ENCODE measurements at places on chromosomes 11 and 22.
A peak's percentile ranks its signal among the peaks of the same experiment; 100 is the strongest.

DNA sequence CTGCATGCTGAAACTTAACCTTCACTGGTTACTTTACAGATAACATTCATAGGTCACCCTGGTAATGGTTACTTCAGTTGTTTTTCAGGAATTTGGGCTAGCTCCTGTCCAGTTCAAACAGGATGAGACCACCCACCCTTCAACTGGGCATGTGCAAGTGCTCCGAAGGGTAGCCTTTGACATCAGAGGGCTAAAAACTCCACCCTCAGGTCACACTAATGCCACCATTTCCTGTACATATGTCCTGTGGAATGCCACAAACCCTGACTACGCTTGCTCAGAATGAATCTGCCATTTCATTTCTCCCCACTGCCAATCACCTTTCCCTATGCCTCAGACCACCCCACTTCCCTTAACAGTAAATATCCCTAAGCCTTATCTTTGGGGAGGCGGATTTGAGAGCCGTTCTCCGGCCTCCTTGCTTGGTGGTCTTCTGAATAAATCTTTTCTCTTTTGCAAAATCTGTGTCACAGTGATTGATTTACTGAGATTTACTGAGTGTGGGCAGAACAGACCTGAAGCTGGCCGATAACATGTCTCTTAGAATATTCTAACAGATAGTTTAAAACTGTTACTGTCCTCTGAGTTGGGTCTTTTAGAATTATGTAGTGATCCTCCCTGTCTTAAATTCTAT, 25.4 kb upstream of the FXYD2 start:
- DNase-seq, result no peak

DNA sequence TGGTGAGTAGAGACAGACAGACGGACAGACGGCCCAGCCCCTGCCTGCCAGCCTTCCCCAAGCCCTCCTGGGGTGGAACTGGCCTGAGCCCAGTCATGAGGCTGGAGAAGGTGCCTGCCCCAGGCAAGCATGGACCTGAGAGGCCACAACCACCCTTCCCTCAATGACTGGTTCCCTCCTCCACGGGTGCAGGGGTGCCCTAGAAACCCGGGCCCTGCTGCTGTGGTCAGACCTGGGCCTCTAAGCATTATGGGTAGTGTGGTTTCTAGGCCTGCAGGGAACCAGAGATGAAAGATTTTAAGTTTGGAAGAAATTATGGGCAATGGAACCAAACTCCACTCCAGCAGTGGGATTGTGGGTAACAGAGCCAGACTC, 13.5 kb downstream of the RHBDD3 start:
- DNase-seq, result no peak

DNA sequence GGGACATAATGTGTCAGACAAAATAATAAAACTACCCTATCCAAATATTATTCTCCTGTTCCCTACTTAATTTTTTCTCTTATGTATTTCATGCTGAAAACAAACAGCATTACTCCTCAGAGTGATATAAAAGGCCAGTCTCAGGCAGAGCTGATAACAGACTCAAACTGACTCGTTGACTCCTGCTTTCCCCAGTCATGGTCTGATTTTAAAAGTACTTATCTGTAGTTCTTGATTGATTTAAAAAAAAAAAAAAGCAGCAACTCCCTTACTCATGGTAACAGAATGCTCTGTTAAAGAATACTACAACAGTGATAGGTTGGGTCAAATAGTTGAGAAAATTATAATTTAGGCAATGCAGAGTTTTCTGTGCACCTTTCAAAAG, 90.3 kb upstream of the BARX2 start:
- DNase-seq, result no peak

GRCh38 chr11:44573333-44573732, 7.9 kb downstream of the CD82 start:
- no peak for DNase-seq

GRCh38 chr22:29225422-29226090, 19.9 kb downstream of the EMID1 start:
- DNase-seq, result no peak

GRCh38 chr22:40432625-40433024, 62.2 kb downstream of the SGSM3 start:
- no peak for DNase-seq

DNA sequence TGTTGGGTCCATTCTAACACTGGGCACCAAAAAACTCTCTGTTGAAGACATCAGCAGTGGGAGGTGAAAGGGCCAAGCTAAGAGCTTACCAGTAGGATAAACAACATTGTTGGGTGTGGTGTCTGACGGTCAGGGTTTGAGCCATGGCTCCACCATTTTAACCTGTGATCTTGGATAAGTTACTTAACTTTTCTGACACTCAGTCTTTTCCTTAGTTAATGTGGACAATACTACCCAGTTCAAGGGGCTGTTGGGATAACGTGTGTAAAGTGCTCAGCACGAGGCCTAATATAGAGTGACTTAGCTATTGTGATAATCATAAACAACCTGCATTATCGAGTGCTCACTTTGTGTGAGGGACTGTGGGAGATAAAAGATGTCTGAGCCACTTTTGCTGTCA, 6.1 kb downstream of the UCP3 start:
- no peak for DNase-seq

- no peak for DNase-seq
Measured at GRCh38 chr11:28834877-28835276, 726.7 kb downstream of the METTL15 start.

GRCh38 chr11:76620489-76620888, 50.1 kb downstream of the LRRC32 start:
- DNase-seq, result no peak

GRCh38 chr11:10197091-10197490, 96.9 kb downstream of the SBF2 start:
- DNase-seq, result no peak

- DNase-seq, result no peak
Measured at GRCh38 chr11:129947474-129947873, 52.1 kb upstream of the NFRKB start.

DNA sequence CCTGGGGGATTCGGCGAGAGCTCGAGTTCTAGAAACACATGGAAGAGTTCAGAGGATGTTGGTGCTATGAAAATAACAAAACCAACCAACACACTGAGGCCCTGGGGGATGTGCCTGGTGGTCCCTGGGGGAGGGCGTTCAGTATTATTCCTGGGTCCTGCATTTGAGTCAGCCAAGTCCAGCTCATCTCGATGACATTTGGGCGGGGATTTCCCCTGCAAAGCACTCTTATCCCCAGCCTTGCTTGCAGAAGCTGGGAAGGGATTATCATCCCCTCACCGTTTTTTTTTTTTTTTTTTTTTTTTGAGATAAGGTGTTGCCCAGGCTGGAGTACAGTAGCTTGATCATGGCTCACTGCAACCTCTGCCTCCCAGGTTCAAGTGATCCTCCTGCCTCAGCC, 2.1 kb upstream of the SMIM38 start:
- DNase-seq, result no peak

- no peak for DNase-seq
Measured at GRCh38 chr11:135043434-135043833, 631.4 kb upstream of the B3GAT1 start.

DNA sequence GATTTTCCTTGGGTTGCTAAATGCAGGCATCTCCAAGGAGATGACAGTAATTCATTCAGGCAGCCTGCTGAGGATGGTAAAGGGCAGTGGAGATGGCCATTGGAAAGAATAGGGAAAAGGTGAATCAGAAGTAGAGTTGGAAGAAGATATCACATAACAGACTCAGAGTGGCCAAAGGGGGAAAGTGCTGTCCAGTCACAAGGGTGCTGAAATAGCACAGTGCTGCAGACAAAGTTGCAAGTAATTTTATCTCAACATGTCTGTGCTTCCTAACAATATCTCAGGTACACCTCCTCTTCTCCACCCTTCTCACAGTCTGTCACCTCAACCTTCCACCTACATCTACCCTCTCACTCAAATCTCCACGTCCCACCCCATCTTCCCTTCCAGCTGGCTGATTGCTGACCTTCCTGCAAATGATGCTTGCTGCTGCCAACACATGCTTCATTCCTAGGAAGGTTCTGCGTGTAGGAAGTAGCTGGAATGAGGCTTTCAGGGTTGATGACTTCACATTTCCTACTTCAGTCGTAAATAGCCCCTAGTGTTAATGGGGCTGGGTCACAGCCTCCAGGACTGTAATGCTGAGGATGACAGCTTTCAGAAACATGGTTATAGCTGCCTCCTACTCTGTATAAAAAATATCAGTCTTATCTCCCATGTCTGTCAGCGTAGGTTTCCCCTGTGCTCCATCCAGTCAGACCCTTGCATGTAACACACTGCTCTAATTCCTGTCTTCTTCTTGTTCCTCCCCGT, 123.9 kb downstream of the CTNND1 start:
- no peak for DNase-seq

GRCh38 chr11:101741479-101742175, 157.8 kb upstream of the TRPC6 start:
- no peak for DNase-seq

GRCh38 chr22:37843741-37844089, 419 bp downstream of the ANKRD54 start:
- peak; percentile 28 for DNase-seq

- no peak for DNase-seq
Measured at GRCh38 chr11:57477507-57478189, 17.3 kb downstream of the RTN4RL2 start.

- DNase-seq, result no peak
Measured at GRCh38 chr11:2992997-2993325, 832 bp upstream of the NAP1L4 start.

- no peak for DNase-seq
Measured at GRCh38 chr11:113974741-113975470, at the start of gene HTR3A. Gene HTR3A, plus strand, starts transcription at chr11:113975108. Its CDS starts 218 bp downstream, at chr11:113975326.

DNA sequence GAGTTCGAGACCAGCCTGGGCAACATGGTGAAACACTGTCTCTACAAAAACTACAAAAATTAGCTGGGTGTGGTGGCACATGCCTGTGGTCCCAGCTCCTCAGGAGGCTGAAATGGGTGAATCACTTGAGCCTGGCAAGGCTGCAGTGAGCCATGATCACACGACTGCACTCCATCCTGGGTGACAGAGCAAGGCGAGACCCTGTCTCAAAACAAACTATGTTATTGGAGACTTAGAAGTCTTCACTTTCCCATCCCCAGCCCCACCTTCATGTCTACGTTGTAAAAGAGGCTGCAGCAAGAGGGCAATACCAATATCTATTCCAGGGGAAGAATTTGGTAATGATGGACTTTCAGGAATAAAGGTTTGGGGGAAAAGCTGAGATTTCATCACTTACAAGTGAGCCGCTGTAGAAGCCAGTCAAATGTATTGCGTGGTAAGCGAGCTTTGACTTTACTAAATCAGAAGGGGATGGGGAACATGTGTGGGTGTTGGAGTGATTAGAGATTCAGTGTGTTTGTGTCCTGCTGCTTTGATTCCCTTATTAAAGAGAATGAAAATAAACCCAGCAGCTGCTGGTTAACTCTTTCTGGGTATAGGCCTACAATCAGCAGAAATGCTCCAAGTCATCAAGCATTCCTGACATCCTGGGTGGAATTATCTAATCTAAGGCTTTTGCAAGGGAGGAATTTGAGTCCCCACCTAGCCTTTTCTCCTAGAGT, 53.7 kb downstream of the UBASH3B start:
- no peak for DNase-seq

DNA sequence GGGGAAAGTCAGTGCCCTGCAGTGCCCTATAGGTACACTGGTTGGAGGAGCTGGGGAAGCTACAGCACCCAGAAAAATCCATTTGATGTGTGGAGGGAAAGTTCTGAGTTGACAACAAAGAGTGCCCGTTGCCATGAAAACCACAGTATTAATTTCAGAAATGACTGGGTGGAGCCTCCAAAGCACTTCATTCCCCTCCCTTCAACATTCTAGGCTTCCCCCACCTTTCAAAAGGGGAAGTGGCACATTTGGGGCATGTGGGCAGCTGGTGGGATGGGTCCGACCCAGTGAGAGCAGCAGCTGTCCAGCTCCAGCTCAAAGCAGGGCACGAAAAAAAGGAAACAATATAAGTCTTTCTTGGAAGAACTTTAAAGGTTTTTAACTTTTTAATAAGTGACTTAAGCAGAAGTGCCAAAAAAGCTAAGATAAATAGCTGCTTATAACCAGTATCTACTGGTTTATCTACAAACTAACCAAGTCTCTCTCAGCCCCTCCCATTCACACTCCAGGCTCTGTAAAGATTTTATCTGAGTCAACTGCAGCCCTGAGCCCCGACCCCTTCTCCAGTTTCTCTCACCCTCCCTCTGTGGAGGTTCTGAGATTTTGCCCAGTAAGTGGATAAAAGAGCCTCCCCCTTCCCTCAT, 9.0 kb upstream of the AHNAK start:
- no peak for DNase-seq

GRCh38 chr11:68446046-68446725, 14.4 kb upstream of the PPP6R3 start:
- DNase-seq, result no peak

- no peak for DNase-seq
Measured at GRCh38 chr11:9176136-9176535, 84.7 kb upstream of the SCUBE2 start.

DNA sequence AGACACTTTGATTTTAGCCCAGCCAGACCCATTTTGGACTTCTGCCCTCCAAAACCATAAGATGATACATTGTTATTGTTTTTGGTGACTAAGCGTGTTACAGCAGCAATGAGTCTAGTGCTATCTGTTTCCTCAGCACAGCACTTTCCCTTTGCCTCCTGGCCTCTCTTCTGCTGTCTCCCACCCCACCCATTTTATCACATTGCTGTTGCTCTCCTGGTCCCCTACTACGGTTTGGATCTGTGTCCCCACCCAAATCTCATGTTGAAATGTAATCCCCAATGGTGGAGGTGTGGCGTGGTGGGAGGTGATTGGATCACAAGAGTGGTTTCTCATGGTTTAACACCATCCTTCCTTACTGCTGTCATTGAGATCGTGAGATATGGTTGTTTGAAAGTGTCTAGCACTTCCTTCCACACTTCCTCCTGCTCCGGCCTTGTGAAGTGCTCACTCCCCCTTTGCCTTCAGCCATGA, 59.8 kb upstream of the CD82 start:
- DNase-seq, result no peak

GRCh38 chr11:836700-837099, 3.9 kb downstream of the CD151 start:
- DNase-seq, result no peak

- DNase-seq, result no peak
Measured at GRCh38 chr11:3201677-3202181, 16.9 kb downstream of the MRGPRG start.

GRCh38 chr11:73622926-73623593, 23.3 kb upstream of the PLEKHB1 start:
- no peak for DNase-seq

- no peak for DNase-seq
Measured at GRCh38 chr11:123082977-123083376, 21.0 kb upstream of the HSPA8 start.

Data from stimulated activated CD4-positive, alpha-beta T cell treated with anti-CD3 and anti-CD28 coated beads, TNF-alpha, amount 100 ng/mL, for 24 hours (primary cell).